ENCODE measurements at places on chromosomes 6 and 20.

- DNase-seq, result no peak
These were observed 164.8 kb upstream of the BMP5 start for GRCh38 chr6:56040223-56040622.

GRCh38 chr6:33426590-33427511 is 7.0 kb downstream of the SYNGAP1 start:
- DNase-seq, result peak; percentile 17

GRCh38 chr6:10977231-10977968 is 66.7 kb downstream of the ELOVL2 start:
- DNase-seq, result no peak

DNA sequence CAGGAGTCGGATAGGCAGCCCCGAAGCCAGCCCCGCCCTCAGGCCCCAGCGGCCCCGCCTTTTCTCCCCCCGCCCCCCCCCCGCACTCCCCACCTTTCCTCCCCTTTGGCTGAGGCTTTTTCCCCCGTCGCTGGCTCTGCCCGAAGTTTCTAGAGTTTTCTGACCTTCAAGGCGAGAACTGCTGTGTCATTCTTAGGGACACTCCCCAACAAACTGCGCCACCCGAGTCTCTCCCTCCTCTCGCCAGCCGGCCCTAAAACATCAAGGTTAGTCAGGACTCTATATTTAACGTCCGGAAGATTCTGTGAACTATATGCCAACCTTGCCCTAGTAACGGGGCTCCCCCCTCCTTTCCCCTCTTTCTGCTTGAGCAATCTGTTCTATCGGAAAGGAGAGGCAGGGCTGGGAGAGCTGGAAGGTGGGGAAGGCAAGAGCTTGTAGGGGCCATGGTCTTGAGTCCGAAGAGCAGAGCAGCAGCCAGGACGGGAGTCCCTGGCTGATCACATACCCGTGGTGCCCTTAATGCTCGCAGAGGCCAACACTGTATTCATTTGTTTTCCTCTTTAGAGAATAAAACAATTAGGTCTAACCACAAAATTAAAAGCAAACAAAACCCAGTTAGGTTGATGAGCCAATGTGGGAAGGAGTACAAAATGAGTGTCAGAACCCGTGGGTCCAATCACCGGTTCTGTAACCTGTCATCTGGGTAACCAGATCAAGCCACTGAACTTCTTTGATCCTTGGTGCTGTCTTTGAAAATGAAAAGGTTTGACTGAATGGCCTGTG is 5.3 kb upstream of the HSPA1B start:
- peak; percentile 84 for DNase-seq

DNA sequence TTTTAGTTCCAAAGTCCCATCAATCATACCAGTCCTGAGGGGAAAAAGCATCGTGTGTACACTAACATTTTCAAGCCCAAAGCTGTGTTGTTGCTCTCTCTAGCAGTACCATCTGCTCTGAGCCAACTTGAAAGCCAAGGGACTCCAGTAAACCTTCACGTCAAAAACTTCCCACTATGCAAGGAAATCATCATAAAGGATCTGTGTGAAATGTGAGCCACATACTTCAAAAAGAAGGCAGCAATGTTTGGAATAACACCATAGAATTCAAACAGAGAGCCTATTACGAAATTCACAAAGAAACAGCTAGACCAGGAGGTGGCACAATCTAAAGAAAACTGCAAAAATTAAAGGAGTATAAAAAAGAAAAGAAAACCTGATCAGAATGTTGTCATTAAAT is 399.8 kb upstream of the EPHA7 start:
- no peak for DNase-seq

DNA sequence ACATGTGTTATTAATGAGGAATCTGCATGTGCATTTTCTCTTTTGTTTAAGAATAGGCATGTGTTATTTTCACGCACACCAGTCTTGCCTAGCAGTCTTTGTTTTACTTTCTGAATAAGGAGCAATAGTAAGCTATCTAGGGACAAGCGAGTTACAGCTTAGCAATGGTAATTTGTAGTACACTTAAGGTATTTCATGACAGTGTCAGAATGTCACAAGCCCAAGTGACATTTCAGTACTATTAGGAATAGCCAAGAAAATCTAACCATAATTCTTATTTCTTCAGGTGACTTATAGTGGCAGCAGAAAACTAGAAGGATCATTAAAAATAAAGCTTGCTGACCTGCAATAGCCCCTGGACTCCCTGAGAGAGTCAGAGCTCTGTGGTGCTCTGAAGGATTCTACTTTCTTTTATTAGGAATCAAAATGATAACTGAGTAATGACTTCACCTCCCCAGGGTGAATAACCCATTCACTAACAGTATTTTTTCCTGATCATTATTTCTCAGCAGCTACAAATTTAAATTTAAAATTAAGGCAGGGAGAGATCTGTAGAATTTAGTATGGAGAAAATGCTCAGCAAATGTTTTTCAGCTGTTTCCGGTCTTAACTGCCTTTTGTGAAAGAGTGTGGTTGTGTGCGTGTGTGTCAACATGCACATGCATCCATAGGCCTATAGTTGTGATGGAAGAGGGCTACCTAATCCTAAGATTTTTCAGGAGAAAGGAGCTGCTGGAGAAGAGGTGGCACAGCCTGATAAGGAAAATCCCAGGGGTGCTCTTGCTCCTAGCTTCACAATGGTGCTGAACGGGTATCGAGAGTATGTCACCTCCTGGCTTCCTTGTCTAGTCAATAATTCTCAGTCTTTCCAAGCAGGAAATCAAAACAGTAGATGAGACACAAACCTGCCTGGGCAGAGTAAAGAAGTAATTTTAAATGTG is 90.0 kb upstream of the BEND3 start:
- no peak for DNase-seq

- peak; percentile 6 for DNase-seq
These were observed 67.2 kb upstream of the SMLR1 start for GRCh38 chr6:130760006-130760405.

DNA sequence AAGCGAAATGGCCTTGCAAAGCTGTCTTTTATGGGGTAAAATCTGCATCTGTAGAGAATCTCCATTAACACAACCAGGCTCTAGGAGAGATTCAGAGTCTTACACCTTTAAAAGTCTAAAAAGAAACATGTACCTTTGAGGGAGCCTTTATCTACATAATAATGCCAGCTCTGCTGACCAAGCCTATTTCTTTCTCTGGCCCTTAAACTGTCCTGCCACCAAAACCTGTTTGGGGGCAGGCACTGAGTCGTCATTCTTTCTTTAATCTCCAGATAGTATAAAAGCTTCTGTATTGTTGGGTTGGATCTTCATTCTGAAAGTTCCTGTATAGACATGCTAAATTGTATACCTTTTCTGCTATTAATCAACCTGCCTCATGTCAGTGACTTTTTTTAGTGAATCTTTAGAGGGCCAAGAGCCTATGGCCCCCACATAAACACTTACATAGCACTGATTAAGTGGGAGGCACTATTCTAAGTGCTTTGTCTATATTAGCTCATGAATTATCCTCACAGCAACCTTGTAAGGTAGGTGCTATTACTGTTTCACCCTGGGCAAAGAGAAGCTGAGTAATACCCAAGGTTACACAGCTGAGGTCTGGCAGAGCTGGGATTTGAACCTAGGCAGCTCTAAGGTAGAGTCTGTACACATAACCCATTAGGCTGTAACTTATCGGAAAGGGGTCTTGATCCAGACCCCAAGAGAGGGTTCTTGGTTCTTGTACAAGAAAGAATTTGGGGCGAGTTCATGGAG is 232.3 kb upstream of the DTNBP1 start:
- DNase-seq, result no peak

GRCh38 chr6:7115543-7116231 is 7.9 kb downstream of the RREB1 start:
- no peak for DNase-seq

- DNase-seq, result no peak
These were observed 4.1 kb upstream of the CCR6 start for GRCh38 chr6:167118839-167119238.

DNA sequence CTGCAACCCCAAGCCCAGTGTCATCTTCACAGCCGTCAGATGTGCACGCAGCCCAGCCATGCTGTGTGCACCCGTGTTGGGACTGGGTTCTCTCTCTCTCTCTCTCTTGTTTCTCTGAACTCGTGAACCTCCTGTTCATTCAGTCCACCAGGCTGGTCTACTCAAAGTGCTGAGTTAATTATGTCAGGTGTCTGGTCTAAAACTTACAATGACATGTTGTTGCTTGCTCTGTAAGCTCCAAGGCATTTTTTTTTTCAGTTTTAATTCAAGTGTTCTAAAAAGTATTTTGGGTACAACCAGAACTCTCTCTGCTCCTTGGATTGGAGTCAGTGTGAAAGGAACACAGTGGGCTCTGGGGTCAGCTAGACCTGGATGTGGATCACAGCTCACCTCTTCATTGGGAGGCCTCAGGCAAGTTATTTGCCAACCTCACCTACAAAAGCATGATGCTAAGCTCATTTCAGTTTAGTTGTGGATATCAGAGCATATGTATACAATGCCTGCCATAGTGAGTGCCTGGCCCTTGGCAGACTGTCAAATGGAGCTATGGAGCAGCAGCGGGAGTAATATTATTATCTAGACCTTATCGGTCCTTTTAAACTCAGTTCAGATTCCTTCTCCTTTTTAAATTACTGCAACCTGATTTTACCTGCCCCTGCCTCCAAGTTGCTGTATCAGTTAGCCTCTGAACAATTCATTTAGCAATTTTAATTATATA is 59.5 kb downstream of the PLEKHG1 start:
- no peak for DNase-seq

DNA sequence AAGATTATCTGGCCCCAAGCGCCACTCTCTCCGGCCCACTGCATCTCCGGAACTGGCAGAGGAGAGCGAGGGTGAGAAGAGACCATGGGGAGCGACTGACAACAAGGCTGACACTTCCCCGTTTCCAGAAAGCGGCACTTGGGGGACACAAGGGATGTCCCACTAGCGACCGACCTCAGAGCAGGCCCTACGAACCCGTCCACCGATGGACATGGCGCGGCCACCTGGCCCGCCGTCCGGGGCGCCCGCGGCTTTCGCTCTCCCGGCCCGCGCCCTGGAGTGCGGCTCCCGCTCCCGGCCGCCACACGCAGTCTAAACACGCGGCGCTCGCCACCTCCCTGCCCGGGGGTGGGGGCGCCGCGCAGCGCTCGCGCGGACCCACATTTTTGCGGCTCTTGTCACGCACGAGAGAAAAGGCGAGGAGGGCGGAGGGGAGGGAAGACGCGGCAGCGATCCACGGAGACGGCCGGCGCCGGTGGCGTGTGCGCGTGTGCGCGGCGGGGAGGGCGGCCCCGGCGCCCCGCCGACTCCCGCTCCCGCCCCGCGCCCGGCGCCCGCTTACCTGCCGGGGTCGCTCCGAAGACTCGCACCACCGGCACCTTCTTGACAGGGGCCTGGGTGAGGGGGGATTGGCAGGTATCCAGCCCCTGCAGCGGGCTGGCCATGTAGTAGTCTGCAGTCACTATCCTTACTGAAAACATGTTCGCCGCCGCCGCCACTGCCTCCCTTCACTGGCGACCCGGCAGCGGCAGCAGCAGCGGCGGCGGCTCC is 645 bp downstream of the REV3L start:
- peak; percentile 77 for DNase-seq

- no peak for DNase-seq
These were observed 96.8 kb upstream of the SOX4 start for GRCh38 chr6:21496706-21497105.

DNA sequence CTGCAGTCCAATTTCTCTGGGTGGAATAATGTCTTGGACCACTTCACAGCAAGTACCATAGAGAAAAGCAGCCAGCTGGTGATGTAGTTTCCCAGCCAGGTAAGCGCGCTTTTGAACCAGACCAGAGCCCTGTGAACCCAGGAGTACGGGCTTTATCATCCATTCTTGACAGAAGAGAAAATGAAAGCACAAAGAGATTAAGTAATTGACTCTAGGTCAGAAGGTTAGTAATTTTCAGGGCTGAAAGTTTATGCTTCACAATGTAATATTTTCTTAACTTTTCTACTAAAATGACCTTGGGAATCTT is 7.1 kb upstream of the UST start:
- DNase-seq, result no peak

GRCh38 chr6:44496665-44497369 is 109.3 kb downstream of the CDC5L start:
- DNase-seq, result no peak

DNA sequence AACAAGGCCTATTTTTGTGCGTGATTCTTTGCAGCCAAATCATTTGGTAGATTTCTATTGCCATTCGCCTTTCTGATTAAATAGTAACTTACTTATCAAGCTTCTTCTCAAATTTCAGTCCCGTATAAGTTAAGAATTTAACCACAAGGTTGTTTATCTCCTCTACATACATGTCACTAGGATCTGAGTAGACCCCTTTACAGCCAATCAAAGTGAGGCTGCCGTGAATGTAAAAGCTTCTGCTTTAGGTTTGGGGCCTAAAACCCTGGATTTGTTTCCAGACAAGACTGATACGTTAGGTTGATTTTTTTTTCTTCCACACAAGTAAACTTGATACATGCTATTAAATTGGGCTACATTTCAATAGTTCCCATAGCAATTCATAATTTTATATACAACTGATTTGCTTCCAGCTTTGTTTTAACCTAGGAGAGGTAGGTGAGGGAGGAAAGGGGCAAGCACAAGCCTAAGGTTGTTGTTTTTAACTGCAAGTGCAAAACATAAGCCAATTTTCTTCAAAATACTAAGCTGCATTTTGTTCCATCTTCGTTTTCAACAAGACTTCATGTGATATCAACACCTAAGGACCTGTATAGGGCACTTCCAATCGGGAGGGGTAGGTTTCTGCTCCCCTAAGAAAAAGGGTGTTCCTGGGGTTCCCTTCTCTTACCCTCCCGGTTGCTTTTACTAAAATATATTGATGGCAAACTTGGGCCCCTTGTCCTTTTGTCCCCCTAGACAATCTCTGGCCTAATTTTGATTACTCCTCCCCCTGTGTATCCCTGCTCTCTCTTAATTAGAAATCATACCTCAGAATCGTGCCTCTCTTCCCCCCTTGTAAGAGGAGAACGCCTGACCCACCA is 1.7 kb downstream of the RANBP9 start:
- peak; percentile 51 for DNase-seq

DNA sequence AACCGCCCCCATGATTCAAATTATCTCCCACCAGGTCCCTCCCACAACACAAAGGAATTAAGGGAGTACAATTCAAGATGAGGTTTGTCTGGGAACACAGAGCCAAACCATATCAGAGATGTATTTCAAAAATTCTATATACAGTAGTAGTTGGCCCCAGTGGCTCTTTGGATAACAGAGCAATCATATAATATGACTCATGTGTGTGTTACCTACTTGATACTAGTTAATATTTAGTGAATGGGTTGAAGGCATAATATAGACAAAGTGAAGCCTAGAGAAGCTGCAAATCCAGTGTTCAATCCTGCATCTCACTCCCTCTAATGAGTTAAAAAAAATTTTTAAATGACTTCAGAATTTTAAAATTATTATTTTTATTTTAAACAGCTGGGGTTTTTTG is 43.2 kb downstream of the KAT14 start:
- no peak for DNase-seq

GRCh38 chr6:160127270-160128124 is 5.9 kb downstream of the SLC22A1 start:
- no peak for DNase-seq

GRCh38 chr6:116406678-116407345 is 36.1 kb downstream of the DSE start:
- no peak for DNase-seq

All from G401 (cell line).